ENCODE measurements at places on chromosomes 4 and X.

DNA sequence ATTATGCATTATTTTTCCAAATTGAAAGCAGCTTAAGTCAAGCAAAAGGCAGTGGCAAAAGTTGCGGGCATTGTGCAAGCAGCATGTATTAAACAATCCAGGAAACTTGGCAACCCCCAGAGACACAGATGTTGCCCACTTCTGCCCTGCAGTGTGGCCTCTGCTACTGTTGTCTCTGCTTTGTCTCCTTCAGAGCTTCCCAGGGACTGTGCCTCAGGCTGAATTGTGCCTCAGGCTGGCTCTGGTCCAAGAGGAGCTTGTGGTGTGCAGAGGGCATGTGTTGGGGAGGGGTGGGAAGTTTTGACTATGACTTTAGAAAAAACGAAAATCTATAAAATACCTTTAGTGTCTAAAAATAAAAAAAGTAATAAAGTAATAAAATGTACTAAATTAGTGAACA, 201.4 kb downstream of the CCSER1 start:
- no peak for DNase-seq

GRCh38 chr4:182294451-182294850, 51.2 kb downstream of the TENM3 start:
- DNase-seq: no peak

GRCh38 chrX:110163488-110163887, 154.4 kb downstream of the AMMECR1 start:
- no peak for DNase-seq

GRCh38 chr4:133775881-133776280, 425.7 kb downstream of the PABPC4L start:
- no peak for DNase-seq

GRCh38 chr4:83989835-83990234, 453.9 kb downstream of the GPAT3 start:
- no peak for DNase-seq

DNA sequence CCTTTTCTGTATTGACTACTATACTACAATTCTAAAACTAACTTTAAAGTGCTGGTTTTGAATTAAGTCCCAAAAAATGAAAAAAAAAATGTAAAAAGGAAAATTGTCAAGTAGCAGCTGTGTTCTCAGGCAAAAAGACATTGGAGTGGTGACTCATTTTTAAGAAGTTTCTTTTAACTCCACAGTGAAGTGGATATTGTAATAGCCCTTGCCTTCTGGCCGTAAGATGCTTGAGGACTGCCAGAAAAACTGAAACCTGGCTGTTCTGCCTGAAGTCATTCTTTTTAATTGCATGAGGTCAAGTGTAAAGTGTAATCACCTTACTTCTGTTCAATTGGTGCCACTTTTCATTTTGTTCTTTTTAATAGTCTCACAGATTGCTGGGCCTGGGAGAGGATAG, 28.9 kb downstream of the SPANXD start:
- DNase-seq: no peak

DNA sequence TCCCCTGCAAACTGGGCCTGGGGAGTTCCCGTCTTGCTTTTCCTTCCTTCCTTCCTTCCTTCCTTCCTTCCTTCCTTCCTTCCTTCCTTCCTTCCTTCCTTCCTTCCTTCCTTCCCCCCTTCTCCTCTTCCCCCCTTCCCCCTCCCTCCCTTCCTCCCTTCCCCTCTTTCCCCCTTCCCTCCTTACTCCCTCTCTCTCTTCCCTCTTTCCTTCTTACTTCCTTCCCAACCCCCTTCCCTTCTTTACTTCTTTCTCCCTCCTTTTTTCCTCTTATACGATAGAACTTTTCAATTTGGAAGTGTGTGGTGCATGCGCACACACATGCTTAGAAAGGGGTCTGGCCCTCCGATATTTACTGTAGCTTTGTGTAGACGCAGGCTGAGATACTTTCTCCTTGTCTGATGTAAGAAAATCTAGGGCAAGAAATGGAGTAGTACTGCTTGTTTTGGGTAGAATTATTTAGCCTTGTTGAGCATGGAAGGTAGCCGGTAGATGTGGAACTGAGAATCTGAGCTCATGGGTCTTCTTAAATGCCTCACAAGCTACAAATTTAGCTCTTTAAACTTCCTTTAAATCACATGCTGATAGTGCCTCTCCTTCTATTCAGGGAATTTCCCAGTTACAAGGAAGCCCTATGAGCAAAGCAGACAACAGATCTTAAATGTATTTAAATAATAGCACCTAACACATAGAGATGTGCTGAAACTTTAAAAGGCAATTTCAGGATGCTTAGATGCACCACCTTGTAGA, 189.6 kb downstream of the GPAT3 start:
- no peak for DNase-seq

DNA sequence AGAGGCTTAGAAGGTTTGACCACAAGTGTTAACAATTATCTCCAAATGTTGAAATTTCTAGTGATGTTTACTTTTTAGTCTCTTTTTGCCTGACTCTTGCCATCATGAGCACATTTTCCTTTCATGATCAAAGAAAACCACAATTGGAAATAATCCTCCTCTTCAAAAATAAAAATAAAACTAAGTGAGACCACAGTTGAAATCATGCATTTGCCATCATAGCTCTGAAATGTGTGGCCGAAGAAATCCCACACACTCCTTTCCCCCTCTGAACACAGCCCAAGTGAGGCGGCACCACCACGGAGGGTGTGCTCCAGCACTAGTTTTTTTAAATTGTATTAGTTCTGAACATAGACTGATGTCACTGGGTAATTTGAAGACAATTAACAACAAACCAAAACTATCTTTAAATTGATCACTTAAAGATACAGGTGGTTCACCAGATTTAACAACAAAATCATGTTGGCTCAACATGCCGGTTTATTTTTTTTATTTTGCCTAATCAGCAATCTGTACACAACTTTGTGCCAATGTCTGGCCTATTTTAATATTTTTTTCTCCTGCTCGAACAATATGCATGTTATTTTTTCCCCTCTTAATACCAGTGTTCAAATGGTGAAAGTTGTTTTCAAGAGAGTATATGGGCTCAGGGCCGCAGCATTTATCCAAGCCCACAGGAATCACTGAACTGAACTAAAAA, 17.6 kb downstream of the APBB2 start:
- DNase-seq: no peak

GRCh38 chr4:57865264-57865663, 755.1 kb upstream of the IGFBP7 start:
- no peak for DNase-seq

- no peak for DNase-seq
Measured at GRCh38 chr4:15242021-15242420, 185.8 kb upstream of the C1QTNF7 start.

DNA sequence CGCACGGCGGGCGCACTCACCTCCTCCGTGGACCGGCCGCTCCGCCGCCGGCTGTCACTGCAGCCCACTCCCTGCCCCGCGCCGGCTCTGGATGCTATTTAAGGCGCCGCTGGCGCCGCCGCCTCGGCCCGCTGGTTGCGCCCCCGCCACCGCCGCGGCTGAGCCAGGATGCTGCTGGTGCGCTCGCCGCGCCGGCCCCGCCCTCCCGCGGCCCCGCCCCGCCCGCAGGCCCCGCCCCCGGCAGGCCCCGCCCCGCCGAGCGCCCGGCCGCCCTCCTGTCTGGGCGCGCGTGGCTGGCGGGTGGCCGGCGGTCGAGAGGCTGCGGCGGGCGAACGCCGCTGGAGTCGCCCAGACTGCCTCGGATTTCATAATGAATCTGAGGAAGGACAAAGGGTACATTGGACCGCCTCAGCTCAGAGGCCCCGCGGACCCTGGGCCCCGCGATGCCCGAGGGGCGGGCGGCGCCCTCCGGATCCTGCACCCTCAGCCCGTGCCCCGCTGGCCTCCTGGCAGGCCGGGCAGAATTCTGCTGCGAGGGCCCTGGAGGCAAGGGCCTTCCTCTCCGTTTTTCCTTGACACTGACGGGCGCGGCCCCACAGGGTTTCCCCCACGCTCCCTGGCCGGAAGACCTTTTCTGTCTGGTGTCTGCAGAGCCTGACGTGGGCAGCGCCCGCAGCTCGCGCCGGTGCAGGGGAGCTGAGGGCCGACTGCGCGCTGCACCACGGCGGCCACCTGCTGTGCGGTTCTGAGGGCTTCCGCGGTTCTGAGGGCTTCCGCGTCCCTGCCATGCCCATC, at the start of gene ACSL1:
TSS of gene ACSL1 (minus strand) at position 73 of the 795 bp plus-strand sequence. CDS start 22,454 bp downstream, outside the sequence.
- DNase-seq: peak; percentile 85

- DNase-seq: no peak
Measured at GRCh38 chrX:56029188-56029587, 203.0 kb upstream of the KLF8 start.

- DNase-seq: no peak
Measured at GRCh38 chr4:94413085-94413840, 38.5 kb upstream of the PDLIM5 start.

GRCh38 chr4:74230902-74231499, 73.1 kb downstream of the MTHFD2L start:
- DNase-seq: peak; percentile 65

DNA sequence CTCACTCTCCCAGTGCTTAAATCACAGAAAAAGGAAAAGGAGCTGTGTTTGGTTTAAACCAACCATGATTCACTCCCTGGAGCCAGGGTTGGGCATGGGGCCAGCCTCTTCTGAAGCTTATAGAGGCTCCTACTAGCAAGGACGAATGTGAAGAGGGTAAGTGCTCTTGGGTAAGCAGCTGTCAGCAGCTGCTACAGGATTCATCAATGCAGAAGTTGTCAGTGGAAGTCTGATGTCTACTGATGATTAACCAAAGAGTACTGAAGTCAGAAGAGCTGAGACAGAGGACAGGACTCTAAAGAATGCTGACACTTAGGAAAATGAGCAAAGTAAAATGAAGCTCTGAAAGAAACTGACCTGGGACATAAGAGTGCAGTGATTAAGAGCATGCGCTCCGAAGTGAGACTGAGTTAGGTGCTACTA, 32.7 kb upstream of the JADE1 start:
- no peak for DNase-seq

DNA sequence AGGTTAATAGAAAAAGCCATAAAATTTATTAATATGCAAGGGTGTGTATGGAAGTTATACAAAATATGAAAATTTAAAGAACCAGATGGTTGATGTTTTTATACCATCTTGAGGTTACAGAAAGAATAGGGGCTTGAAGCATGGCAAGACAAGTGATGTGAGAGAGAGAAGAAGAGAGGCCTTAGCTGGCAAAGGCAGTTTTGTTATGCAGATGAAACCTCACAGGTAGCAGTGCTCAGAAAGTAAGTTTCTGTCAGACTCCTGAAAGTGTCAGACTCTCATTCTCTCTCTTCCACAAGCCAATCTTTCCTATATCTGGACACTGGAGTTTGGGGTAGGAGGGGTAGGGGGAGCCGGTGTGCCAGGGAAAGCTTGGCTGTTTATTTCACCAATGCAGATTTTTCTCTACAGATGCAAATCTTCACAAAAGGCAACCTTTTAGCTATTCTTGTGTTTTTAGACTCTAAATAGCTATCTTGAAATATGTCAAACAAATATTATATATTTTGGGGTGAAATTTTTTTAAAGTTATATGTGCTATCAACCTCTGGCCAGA, 124.5 kb downstream of the CFAP299 start:
- peak; percentile 26 for DNase-seq

DNA sequence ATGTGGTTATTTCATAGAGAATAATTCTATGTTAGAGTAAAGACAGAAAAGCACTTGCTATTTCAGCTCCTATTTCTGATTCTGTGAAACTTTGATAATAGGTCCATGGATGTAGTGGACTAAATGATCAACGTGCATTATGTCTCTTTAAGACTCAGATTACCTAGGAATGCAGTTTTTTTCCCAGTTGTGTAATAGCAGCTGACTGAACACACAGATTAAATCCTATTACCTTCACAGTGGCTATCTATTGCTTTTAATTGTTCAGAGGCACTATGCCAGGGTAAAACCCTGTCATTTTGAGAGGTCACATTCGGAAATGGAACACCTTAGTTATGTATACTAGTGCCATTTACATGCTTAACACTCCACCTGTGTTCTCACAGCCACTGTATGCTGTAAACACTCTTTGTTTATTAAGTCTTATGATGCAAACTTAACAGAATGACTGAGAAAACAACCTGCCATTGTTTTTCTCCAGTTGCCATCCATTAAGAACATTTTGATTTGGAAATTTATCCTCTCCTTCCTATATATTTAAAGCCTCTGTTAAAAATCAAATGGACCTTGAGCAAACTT, 70.5 kb downstream of the HPGD start:
- no peak for DNase-seq

- no peak for DNase-seq
Measured at GRCh38 chrX:107724653-107725052, 50.9 kb downstream of the TSC22D3 start.

- no peak for DNase-seq
Measured at GRCh38 chr4:106245176-106245575, 70.8 kb downstream of the TBCK start.

- no peak for DNase-seq
Measured at GRCh38 chr4:4838936-4839810, 20.3 kb upstream of the MSX1 start.

GRCh38 chrX:1111601-1112300, 100.7 kb downstream of the CRLF2 start:
- no peak for DNase-seq
